ENCODE measurements at places on chromosomes 11 and 22. TPM values are rescaled to one million over a fixed set of nuclear protein-coding genes. Genes with fewer than 3 reads are reported as not detected.

The NRXN2 gene
- total RNA-seq = 90.1 TPM

The GAS2 gene
- total RNA-seq = 0.36 TPM

The FOXR1 gene
- total RNA-seq = not detected

The CLMP gene
- 210 TPM for total RNA-seq

The SYT7 gene
- total RNA-seq = 6.8 TPM

The MRGPRX4 gene
- not detected for total RNA-seq

The GGTLC3 gene
- not detected for total RNA-seq

The GAL3ST1 gene
- not detected for total RNA-seq

The NCAM1 gene
- total RNA-seq = 2.2 TPM

The SLC22A6 gene
- total RNA-seq = not detected

The ANO1 gene
- total RNA-seq = not detected

The MMP7 gene
- total RNA-seq = not detected

The OR2AG1 gene
- not detected for total RNA-seq

The RFPL1 gene
- total RNA-seq = not detected

The ANGPTL5 gene
- total RNA-seq = 1.2 TPM

The IL10RA gene
- total RNA-seq = not detected

All from osteoblast (primary cell).